ENCODE measurements at places on chromosomes 3 and 15.

DNA sequence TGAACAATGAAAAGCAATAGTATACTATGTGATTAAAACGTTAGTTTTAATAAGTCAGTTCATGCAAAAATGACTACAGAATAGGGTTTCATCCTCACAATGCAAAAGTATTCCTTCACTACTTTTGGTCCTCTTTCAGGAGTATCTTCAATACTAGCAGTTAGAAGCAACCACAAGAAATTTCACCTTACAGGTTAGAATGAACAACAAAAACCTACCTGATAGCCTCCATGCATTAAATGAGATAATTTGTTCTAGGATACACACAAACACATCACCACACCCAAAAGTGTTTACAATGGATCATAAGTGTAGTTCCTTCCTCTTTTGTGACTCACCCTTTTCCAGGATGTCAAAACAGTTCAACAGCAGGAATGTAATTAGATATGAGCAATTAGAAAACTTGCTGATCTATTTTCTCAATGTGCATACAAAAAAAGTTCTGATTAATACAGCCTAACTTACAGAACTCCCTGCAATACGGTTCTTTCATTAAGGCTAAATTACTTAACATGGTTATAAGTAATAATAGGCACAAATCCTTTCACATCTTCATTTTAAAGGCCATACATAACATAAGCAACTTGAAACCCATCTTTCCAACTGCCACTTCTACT lies 21.6 kb downstream of the UACA start:
- DNase-seq = no peak

DNA sequence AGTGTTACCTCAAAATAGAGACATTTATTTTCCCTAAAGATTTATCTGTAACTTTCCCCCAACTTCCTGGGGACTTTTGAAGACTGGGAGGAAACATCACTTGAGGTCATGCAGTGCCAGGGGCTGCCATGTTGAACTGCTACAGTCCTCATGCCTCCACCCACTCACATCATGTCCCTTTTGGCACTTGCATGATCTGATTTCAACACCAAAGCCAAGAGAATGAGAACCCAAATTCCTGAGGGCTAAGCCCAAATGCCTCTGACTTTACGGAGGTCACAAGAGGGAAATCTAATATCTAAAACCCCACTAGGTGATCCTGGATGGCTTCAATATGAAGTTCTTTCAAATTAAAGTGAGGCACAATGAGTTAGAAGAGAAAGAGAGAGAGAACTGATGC lies 213.1 kb downstream of the NTRK3 start:
- no peak for DNase-seq

DNA sequence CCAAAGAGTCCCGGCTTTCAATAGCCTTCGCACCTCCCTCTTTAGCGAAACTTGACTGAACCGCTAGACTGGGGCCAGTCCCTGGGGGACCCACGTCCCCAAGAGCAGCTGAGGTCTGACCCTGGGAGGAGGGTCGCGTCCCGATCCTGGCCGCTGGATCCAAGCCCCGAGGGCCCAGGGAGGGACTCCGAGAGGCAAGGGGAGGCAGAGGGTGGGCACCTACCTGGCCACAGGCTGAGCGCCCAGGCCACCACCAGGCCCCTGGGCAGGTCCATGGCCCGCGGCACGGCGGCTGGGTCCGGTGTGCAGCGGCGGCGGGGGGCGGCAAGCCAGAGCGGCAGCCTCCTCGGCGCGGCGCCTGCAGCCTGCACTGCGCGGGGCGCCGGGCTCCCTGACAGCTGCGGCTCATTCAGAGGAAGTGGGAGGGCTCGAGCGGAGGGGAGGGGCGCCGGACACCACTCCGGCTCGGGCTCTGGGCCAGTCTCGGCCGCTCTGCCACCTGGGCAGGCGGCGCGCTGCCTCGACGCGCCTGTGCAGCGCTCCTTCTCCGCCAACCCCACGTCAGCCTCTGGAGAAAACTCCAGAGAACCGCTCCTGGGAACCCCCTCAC lies at the start of gene ITGA11:
Gene ITGA11, minus strand, starts transcription at position 372 of the 610 bp plus-strand sequence. Its CDS starts 97 bp downstream, at position 275.
- no peak for DNase-seq

- DNase-seq = no peak
Measured at GRCh38 chr3:126618021-126618420, 36.9 kb downstream of the TXNRD3 start.

DNA sequence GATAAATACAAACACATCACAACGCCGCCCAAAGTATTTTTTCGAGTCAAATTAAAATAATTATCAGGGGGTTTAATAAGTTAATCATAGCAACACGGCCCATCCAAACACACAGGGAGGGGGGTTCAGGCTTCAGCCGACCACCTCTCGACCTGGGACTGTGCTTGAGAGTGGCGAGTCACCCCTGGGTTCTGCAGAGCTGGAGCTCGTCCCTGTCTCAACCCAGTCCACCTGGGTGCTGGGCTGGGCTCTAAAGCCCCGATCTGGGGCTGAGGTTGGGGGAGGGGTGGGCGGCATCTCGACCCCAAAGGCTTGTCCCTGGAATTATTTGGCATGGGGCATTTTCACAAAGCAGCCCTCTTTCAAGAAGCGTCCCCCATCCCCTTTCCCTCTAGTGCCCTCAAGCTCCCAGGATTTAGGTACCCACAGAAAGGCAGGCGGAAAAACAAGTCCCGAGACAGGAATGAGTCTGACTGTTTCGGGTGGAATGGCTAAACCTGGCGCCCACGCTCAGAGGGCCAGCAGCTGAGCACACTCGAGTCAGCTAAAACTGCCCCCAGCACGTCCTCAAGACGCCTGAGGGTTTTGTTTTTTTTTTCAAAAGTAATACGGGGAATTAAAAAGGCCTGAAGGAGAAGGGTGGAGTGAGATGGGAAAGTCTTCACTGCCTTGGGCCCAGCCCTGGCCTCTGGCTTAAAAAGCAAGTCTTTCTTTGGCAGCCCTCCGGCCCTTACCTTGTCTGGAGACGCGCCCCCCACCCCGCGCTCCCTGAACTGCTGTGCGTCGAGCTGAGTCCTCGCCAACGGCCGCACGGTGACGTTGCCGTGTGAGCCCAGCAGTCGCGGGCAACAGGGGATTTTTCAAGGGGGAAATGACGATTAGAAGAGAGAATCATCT lies 32.5 kb downstream of the NR2F2 start:
- DNase-seq = no peak

- no peak for DNase-seq
Measured at GRCh38 chr3:187022403-187023029, 92.2 kb downstream of the ST6GAL1 start.

DNA sequence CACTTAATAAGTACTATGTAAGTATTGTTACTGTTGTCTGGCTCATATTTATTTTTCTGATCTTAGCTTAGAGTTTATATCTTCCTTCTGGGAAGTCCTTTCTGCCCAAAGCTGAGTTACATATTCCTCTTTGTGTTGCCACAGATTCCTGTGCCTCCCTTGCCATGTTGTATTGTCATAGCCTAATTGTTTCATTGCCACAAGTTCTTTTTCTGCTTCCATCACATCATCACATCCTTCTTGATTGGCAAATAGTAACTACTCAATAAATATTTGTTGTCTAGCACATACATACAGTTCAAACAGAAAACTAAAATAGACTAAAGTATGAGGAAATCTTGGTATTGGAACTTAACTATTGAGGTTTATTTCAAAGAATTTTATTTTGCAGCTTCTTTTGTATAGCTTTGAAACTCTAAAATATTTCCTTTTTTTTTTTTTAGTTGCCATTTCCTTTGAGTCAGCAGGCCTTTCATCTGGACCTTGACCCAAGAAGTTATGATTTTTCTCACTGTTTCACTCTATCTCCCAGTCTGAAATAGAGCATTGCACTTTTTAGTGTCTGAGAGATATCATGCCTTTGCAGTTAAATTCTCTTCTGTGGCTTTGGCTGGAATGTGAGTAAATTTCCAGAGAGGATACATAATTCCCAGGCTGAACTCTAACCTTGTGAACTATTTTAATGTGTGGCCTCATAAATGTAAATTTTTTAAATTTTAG lies 98.2 kb downstream of the ZNF609 start:
- DNase-seq = no peak

DNA sequence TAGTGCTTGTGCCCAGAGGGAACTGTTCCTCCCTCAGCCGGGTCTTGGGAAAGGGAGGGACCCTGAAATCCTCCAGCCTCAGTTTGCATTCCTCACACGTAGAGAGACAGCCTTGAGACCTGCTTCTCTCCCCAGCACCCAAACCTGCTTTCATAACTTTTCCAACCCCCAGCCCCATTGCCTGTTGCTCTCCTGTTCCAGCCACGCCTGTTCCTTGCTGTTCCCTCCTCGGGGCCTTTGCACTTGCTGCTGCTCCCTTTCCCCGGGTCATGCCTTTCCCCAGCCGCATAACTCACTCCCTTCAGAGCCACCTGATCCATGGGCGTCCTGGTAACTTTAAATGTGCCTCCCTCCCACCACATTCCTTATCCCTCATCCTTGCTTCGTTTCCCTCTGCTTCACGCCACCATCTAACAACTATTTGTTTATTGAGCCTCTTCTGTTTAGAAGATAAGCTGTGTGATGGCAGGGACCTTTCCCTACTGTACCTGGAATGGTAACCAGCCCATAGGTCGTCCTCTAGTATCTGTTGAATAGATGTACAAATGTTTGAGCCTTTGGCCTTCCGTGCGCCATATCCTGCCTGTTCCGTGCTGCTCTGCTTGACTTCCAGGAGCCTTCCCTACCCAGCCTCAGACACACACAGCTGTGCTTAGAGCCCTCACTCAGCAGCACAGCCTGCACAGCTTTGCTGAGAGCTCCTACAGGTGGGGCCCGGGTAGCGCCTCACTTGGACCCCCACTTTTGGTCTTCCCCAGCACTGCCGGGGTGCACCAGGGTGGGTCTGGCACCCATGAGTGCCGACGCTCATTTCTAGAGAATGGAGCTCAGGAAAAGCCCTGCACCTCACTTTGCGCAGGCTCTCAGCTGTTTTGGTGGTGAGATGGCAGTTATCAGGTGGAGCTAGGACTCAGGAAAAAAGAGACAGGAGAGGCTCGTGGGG lies 60.2 kb downstream of the SCN5A start:
- no peak for DNase-seq

DNA sequence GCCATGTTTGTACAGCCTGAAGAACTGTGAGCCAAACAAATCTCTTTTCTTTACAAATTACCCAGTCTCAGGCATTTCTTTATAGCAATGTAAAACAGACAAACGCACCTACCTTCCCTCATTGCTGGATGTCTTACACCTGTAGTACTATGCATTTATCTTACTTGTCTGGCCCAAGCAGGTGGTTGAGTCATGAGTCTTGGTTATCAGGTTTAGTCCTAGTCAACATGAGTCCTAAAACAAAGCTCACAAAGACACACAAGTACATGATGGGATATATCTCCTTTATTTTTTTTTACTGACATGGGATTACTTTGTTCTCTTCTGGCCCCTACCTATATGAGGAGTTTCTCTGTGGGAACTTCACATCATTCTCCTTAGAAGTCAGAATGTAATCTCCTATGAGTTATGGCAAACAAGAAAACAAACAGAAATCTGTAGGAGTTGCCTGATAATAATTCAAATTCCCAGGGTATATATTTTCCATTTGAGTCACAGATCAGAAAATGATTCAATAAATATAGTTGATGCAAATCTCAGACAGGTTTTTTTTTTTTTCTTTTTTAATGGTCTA lies 33.6 kb upstream of the PLSCR2 start:
- no peak for DNase-seq

DNA sequence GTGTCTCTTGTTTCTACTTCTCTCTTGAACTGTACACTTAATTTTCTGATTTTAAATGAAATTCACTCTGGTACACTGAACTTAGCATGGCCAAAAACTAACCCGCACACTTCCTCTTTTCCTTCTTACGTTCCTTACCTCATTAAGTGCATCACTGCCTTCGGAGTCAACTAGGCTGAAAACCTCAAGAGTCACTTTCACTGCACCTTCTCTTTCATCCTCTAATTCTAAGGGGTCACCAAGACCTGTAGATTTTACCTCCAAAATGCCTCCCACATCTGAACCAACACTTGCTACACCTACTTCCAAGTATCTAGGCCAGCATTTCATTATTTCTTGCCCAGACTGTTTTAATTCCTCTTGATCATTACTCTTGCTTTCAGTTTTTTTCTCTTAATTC lies 6.6 kb downstream of the CBLB start:
- peak; percentile 51 for DNase-seq

GRCh38 chr15:99981839-99982658 lies 248.8 kb upstream of the LYSMD4 start:
- no peak for DNase-seq

- no peak for DNase-seq
Measured at GRCh38 chr3:176469694-176470205, 727.5 kb downstream of the TBL1XR1 start.
